MG63 (cell line): ENCODE measurements at places on chromosomes 11 and 22. TPM values are rescaled to one million over a fixed set of nuclear protein-coding genes. Genes with fewer than 3 reads are reported as not detected.
A peak's percentile ranks its signal among the peaks of the same experiment; 100 is the strongest.

The DMC1 gene
- 0.26 TPM in 1 of 2 replicates, not detected in the other for total RNA-seq

The MEI1 gene
- not detected in 2 replicates for total RNA-seq

The TESMIN gene
- not detected in 2 replicates for total RNA-seq

The PLAAT4 gene
- total RNA-seq: 33.9 and 56.1 TPM in 2 replicates

The ANGPTL5 gene
- 0.10 TPM in 1 of 2 replicates, not detected in the other for total RNA-seq

The KRTAP5-1 gene
- not detected in 2 replicates for total RNA-seq

The SCT gene
- not detected in 2 replicates for total RNA-seq

The FANCF gene
- 11.4 and 11.7 TPM in 2 replicates for total RNA-seq

The VPREB1 gene
- not detected in 2 replicates for total RNA-seq

DNA sequence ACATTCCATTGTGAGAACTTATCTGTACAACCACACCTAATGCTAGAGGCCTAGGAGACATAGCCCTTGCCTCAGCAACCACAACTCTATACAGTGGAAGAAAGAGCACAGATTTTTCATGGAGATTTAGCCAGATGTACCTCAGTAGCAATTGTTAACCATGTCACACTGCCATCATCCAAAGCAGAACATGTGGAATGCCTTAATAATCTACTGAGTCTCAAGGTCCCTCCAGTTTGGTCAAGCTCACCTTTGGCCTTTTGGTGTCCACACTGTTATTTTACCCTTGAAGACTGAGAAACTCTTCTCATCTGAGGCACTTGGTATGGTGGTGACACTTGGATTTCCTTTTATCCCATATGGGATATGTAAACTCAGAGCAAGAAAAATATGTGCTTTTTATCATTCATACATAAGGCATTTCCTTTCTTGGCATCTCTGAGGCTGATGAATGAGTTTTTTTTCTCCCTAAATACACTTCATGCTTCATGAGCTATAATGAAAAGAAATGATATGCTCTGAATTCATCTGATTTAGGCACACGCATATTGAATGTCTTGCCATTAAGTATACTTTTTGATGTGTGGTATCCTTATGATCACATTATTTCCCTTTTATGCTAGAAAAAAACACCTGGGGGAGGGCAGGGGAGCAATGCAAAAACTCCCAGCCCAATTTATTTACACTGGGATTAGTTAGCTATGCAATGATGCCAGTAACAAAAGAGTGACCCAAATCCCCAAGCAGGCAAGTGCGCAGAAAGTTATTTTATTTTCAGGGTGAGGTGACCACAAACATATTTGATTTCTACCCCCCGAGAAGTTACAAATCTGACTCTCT lies 63.3 kb upstream of the ME3 start:
- peak; percentile 31 for DNase-seq

DNA sequence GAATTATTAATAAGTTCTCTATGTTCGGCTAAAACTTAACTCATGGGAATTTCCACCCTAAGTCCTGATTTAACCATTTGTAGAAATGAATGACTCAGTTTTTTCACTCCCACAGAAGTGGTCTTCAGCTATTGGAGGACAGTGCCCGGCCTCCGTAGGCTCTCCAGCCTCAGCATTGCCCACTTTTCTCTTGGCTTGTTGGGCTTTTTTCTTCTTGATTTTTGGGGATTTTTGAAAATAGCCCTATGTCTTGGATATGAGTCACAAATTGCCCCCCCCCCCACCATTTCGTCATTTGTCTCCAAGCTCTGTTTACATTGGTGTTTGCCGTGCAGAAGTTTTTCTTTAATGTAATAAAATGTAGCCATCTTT lies 66.7 kb downstream of the PACS1 start:
- peak; percentile 13 for DNase-seq

- no peak for DNase-seq
Measured at GRCh38 chr22:35987487-35987886, 41.1 kb downstream of the RBFOX2 start.

DNA sequence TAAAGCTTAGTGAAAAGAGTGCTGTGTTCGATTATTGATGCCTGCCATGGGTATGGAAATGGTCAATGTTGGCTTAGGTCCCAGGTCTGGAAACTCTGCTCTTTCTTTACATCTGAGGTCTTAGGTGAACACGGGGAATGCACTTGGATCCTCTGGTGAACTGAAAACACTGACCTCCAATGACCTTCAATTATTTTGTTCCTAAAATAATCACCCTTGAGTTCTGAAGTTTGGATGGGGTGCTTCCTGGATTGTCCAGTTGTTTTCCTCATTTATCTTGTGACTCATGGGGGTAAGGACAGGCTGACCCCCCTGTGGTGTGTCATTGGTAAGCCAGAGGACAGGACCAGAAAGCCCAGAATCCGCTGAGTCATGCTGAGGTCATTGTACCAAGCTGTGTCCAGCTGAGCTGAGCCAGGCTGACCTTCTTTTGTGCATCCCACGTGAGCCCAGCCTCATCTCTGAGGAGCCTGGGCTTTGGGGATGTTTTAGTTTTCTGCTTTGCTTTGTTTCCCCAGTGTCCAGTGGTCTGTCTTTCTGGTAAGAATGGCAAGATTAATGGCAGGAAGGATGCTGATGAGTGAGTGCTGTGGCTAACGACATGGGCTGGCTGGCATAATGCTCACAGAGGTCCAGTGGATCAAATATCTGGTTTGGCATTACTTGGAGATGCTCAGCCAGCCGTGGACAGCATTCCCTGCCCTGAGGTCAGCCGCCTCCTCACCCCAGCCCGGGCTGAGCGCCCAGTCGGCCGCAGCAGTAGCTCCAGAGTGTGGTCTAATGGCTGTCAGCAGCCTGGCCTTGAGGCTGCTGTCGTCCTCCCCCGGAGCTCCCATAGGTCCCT lies 35.6 kb downstream of the AMPD3 start:
- DNase-seq: peak; percentile 98

GRCh38 chr22:27097506-27097905 lies 440.1 kb downstream of the MIAT start:
- DNase-seq: no peak

DNA sequence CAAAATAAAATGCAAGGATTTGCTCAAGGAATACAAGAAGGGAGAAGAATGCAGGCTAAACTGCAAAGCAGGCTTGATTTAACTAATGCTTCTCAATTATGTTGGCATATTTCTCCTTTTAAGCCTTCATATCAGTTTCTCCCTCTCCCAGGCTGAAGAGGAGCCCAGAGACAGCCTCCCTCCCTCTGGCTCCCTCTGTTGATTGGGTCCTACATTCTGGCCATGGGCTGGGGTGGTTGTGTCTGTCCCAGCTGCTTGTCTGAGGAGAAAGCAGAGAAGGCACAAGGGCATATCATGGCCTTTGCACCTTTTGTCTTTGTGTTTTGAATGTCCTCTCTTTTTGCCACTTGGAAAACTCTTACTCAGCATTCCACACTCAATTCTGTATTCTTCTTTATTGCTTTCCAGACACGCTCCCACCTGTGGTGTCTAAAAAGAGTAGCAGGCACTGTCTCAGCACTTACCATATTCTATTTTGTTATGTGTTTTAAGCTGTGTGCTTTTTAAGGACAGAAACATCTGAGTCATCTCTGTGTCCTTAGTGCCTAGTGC lies 77.4 kb downstream of the INSC start:
- no peak for DNase-seq

- no peak for DNase-seq
Measured at GRCh38 chr22:42869888-42870480, 12.9 kb upstream of the ARFGAP3 start.

- DNase-seq: no peak
Measured at GRCh38 chr11:78961937-78962701, 387.5 kb upstream of the NARS2 start.

DNA sequence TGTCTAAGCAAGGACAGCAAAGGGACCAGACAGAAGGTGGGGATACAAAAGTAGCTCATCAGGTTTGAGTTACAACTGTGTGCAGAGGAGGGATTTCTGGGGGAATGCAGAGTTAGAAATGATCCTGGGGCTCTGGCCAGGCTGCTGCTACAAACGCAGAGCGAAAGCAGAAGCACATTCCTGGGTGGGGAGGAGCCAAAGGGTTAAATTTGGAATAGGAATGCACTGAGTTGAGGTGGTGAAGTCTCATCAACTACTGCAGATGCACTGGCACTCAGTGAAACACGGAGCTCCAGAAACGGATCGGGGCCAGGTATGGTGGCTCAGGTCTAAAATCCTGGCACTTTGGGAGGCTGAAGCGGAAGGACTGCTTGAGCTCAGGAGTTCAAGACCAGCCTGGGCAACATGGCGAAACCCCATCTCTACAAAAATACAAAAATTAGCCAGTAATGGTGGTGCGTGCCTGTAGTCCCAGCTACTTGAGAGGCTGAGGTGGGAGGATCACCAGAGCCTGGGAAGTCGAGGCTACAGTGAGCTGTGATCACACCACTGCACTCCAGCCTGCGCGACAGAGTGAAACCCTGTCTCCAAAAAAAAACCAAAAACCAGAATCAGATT lies 3.2 kb downstream of the CHKA start:
- no peak for DNase-seq

DNA sequence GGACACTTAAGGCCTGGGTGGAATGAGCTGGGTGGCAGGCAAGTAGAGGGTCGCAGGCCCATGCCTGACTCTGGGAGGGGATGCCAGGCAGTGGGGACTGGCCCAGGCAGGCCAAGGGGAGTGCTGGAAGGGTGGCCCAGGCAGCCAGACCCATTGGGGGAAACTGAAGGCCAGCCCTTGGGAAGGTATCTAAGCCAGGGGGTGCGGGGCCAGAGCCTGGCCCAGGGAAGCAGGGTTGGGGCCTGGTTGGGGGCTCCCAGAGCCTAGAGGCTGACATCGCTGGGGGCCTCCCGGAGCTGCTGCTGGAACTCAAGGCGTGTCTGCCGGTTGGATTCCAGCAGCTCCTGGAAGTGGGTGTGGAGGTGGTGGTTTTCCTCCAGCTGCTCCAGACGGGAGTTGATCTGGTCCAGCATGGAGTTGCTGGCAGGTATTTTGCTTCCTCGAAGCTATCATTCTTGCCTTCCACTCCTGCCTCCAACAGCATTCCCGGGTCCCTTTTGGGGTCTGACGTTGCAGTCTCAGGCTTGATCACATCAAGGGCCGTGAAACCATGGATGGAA lies 35.3 kb upstream of the XBP1 start:
- DNase-seq: no peak

DNA sequence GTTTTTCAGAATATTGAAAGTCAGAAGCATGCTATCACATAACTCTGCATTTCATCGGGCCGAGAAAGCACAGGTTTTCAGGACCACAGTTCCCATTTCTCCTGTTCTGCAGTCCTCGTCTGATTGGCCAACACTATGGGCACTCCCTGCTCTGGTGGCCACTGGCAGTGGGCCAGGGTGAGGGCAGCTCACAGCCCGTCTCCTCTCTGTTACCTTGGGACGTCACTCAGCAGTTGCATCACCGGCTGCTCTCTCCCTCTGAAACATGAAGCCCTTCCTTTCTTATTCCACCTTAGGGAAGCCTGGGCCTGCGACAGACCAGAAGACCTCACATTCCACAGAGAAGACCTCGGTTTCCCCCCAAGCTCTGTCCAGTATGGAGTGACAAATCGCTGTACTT lies 11.4 kb upstream of the MICAL3 start:
- DNase-seq: no peak

DNA sequence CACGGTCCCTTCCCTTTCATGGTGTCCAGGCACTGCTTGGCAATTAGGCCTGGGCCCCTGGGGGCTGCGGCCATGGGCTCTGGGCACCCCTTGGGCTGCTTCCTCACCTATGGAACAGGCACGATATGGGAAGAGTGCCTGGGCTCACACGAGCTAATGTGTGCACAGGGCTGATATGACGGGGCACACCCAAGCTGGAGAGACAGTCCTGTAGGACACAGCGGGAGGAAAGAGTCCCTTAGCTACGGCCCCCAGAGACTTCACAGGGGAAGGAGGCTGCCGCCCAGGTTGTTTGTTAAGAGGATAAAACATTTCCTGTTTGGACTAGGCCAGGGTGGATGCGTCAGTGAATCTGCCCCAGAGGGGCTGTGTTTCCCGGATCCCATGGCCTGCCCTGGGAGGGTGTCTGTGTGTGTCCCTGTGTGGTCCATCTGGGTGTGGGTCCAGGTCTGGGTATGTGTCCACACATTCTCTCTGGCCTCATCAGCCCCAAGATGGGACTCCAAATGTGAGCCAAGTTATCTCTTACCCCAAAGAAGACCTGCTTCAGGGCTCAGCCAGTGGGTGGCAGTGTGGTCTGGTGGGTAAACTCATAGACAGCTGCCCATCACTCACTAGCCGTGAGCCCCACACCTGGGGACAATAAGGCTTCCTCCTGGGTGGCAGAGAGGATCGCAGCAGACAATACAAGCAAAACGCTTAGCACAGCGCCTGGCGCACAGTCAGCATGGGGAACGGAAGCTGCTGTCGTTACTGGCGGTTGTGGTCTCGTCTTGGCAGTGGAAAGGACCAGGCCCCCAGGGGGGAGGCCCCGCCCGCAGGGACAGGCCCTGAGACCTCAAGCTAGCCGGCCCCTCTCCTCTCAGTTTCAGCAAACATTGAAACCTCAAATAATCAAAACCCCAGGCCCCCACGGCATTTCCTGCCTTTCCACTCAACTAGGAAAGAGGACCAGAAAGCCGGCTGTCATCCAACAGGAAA lies 3.2 kb upstream of the EMID1 start:
- DNase-seq: peak; percentile 20

- DNase-seq: no peak
Measured at GRCh38 chr22:26172389-26172990, 3.2 kb downstream of the SEZ6L start.

- no peak for DNase-seq
Measured at GRCh38 chr22:36910461-36910860, 3.0 kb upstream of the CSF2RB start.

GRCh38 chr22:27810609-27811151 lies 9.1 kb upstream of the MN1 start:
- DNase-seq: peak; percentile 93

DNA sequence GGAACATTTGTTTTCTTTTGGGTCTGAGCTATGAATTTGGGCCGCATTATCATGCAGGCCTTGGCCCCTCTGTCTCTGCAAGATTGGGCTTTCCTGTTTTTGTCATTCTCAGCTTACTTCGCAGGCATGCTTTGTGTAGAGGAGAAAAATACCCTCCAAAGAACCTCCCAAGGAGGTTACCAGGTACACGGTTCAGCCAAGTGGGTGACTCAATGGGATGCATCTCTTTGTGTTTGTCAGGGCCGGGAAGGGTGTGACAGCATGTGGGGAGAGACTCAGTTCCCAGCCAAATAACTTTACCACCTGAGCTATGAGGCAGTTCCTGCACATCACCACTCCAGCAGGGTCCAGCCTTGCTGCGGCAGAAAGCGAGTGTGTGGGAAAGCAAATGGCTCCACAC lies 47.8 kb upstream of the CLDN5 start:
- DNase-seq: no peak

- no peak for DNase-seq
Measured at GRCh38 chr22:49014227-49015201, 813.2 kb downstream of the BRD1 start.

DNA sequence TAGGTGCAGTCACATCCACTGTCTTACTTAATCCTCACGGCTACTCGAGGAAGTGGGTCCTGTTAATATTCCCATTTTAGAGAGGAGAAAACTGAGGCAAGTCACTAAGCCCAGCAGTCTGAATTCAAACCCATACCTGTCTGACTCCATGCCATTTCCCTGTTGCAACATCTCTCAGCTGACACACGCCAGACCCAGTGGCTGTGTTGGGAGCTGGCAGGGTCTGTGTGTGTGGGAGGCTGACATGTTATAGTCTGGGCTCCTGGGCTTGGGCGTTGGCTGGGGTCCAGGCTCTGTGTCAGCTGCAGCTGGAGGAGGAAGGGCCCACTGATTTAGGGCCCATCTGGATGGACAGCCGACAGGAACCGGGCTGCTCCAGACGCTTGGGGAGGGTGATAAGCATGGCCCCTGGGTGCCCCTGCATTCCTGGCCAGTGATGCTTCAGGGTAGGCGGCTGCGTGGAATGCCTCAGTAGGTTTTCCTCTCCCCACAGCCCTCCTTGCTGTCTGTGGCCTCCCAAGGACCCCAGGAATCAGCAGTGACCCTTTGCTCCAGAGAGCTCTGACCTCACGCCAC lies 562.5 kb downstream of the MN1 start:
- DNase-seq: peak; percentile 98

- peak; percentile 9 for DNase-seq
Measured at GRCh38 chr11:92130421-92130831, 94.2 kb upstream of the FAT3 start.
